ENCODE measurements at places on chromosomes 3 and 15. TPM values are rescaled to one million over a fixed set of nuclear protein-coding genes. Genes with fewer than 3 reads are reported as not detected.

TRH gene
- total RNA-seq: not detected

CNTN3 gene
- not detected for total RNA-seq

CDHR4 gene
- 0.21 TPM for total RNA-seq

CNTN6 gene
- total RNA-seq: not detected

CPNE9 gene
- 0.15 TPM for total RNA-seq

SLC22A14 gene
- total RNA-seq: not detected

UROC1 gene
- total RNA-seq: not detected

ACOX2 gene
- total RNA-seq: 11.0 TPM

TBCCD1 gene
- 6.9 TPM for total RNA-seq

SKOR1 gene
- 0.07 TPM for total RNA-seq

GOLGA6L2 gene
- total RNA-seq: not detected

MORC1 gene
- not detected for total RNA-seq

NOP10 gene
- total RNA-seq: 531 TPM

CCR9 gene
- not detected for total RNA-seq

B3GNT5 gene
- 15.5 TPM for total RNA-seq

SUSD5 gene
- total RNA-seq: 3.4 TPM

CXCR6 gene
- total RNA-seq: not detected

ARHGEF26 gene
- 10.1 TPM for total RNA-seq

All from A549 treated with GW870086 at 1 μM for 4 hours (cell line).